ENCODE measurements at places on chromosomes 3 and 15.

GRCh38 chr3:72151465-72152238 is 366.7 kb upstream of the PROK2 start:
- DNase-seq: no peak

DNA sequence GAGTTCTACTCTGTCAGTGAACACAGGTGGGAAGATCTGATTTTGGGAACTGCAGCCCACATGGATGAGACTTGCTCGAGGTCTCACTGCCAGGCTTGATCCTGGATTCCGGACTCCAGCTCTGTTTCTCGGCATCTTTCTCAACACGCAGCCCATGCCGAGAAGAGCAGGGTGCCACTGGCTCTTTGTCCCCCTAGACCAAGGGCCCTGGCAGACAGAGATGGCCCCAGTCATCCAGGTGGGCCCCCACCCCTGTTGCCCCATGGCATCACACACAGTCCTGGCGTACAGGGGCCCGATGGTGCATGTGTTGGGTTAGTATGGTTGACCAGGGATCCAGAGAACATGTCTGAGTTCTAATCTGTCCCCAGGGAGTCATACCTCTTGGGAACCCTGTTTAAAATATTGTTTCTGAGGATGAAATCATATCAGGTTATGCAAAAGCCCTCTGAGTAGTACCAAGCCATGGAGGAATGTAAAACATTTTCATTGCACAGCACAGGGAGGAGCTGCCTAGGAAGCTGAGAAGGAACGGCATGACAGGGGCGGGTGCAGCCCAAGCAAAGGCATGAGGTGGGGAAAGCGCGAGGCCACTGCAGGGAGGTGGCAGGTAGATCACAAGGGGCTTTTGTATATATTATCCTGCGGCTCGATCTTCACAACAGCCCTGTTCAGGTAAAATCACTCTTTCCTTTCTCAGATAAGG is 320.6 kb downstream of the UACA start:
- no peak for DNase-seq

GRCh38 chr15:39777496-39777895 is 5.1 kb downstream of the FSIP1 start:
- DNase-seq: no peak

DNA sequence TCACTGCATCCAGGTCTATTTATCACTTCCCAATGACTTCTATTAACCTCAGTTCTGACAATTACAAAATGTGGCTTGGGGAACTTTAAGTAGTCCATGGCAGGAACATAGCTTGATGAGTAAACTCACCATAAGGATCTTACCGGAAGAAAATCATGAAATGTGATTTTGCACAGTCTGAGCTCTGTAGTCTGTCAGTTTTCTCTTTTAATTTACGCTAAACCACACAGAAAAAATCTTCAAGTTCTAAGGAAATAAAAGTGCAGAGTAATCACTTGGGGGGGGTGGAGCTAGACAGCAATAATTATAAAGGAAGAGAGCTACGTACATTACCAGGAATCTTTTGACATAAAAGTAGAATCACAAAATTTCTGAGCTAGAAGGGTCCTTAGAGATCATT is 9.2 kb downstream of the TBC1D5 start:
- DNase-seq: no peak

DNA sequence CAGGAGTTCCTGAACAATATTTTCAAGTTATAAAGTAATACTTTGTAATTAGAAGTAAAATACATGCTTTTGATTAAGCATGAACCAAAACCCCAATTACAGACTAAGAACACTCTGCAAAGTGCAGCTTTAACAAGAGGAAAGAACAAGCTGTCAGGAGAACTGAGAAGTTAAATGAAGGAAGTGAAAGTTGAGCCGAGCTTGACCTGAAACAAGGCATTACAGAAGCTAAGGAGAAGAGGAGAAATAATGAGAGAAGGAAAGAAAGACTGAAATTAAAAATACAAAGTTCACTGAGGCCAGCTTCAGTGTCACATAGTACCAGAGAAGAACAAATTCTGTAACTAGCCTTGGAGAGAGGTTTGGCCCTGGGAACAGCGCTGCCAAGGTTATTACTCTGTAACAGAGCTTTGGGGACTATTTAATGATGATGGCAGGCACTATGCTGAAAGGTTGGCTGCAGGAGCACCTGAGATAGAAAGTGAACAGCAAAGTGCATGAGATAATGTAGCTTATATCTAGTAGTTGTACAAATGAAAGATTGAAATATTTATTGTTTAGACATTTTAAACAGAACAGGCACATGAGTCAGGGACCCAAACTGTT is 241.9 kb upstream of the PEX5L start:
- no peak for DNase-seq

DNA sequence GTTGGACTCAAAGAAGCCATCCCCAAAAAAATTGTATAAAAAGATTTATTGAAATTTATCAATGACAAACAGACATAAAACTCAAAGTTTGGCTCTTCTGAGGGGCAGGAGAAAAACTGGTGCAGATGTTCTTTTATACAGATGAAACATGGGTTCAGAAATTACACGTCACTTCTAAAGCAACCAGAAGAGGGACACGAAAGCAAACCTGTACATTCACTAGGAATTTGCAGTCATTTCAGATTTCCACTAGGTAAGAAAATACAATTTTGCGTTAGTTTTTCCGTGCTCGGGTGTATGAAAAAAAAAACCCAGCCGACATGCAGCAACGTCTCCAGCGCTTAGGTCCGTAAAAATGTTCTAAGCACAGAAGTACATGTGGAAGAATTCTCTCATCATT is 41.8 kb downstream of the ANP32A start:
- DNase-seq: no peak

DNA sequence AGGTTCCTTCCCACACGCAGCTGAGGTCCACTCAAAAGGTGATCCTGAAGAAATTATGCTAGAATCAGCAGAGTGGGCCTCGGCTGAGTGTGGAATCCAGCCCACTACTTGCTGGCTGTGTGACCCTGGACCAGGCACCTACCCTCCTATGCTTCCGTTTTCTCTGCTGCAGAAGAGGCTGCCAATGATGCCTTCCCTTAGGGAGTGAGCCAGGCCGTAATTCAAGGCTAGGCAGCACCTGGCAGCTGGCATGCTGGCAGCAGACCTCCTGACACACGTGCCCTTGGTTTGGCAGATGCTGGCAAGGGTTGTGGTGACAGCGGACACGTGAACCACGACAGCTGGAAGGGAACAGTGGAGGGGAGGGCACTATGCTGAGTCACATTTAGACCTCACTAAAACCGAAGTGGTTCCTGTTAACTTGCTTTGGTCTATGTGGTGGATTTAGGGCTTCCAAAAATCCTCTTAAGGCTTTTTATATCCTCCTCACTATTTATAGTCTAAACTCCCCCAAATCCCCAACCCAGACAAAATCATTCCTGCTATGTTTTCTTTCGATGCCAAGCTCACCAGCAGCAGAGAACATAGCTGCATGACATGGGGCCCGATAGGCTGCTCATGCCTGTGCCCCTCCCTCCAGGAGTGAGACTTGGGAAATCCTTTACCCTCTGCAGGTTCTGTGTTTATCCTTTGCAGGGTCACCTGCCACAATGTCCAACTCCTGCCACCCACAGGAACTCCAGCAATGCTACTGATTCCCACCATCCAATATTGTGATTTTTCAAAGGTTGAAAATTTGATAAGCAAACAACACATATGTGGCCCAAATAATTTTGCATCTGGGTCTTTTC is 10.6 kb upstream of the PCSK6 start:
- DNase-seq: no peak
